ENCODE measurements at places on chromosomes 12 and 14. TPM values are rescaled to one million over a fixed set of nuclear protein-coding genes. Genes with fewer than 3 reads are reported as not detected.

Gene ACVRL1
- 7.1 TPM for total RNA-seq

Gene LUM
- total RNA-seq = 4.9 TPM

Gene STYK1
- total RNA-seq = not detected

Gene ABHD4
- 20.0 TPM for total RNA-seq

Gene ZNF891
- total RNA-seq = 0.78 TPM

Gene OR6C2
- not detected for total RNA-seq

Gene CPNE6
- 0.40 TPM for total RNA-seq

Gene IL31
- total RNA-seq = not detected

Gene BCL11B
- 0.43 TPM for total RNA-seq
